ENCODE measurements at places on chromosomes 11 and 22.

DNA sequence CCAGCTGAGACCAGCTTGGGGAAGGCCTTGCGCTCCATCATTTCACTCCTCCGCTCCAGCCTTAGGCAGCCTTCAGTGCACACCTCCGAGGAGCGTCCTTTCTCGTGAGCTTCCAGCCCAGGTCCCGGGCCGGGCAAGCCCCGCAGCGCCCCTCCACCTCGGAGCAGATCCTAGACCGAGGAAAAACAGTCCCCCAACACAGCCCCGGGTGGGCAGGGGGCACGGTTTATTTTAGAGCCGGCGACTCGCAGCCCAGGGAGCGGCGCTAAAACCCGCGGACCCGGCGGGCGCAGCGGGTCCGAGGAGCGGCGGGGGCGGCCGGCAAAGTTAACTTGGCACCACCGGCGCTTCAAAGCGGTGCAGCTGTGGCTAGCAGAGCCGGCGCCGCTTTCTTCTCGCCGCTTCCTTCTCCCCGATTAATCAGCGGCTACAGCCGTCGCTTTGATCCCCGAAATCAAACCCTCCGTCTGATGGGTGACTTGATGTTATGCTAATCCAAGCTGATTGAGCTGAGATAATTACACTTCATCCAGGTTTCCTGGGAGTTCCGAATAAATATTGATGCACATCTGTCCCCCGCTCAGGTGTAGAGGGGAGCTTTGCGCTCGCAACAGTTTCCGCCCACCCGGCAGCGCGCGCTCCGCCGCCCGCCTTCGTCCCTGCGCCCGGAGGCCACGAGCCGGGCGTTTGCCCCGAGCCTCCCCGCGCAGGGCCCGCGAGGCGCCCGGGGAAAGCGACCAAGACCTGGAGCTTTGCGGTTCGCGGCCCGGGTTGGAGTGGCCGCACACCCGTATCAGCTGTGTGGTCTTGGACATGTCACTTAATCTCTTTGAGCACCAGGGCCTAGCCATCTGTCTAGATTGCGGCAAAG lies 192.7 kb downstream of the BUD13 start:
- DNase-seq: no peak

- peak; percentile 56 for DNase-seq
These were observed 2.9 kb upstream of the TUBGCP6 start for GRCh38 chr22:50247748-50248147.

DNA sequence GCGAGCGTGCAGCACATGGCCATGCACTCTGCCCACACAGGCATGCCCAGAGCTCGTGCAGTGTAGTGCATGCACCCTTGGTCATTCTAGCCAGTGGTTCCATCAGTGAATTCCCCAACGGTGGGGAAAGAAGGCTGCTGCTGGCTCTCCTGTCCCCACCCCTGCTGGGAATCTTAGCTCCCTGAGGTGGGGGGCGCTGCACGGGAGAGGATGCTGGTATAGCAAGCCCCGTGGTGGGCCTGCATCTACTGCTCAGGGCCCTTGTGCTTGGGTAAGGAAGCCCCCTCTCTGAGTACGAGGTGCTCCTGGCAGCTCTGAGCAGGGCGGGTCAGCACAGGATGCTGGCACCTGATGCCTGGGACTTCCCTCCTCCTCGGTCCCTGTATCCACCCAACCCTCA lies 18.5 kb upstream of the BAIAP2L2 start:
- DNase-seq: no peak

GRCh38 chr11:75481922-75482606 lies 43.7 kb downstream of the GDPD5 start:
- DNase-seq: no peak

GRCh38 chr22:42432020-42432596 lies at the start of gene NFAM1:
NFAM1 (minus strand) TSS chr22:42432403; CDS start chr22:42432357, 46 bp downstream.
- no peak for DNase-seq

- DNase-seq: no peak
These were observed 175.9 kb downstream of the NTM start for GRCh38 chr11:131546218-131546895.

- no peak for DNase-seq
These were observed 30.5 kb upstream of the P4HA3 start for GRCh38 chr11:74341921-74342320.

GRCh38 chr11:12212821-12213185 lies 102.4 kb downstream of the MICAL2 start:
- DNase-seq: no peak

GRCh38 chr11:24234822-24235508 lies 261.9 kb upstream of the LUZP2 start:
- no peak for DNase-seq

- DNase-seq: no peak
These were observed 69.3 kb upstream of the WNT7B start for GRCh38 chr22:46046299-46046685.

GRCh38 chr11:130415731-130416529 lies 12.5 kb downstream of the ADAMTS8 start:
- DNase-seq: no peak

DNA sequence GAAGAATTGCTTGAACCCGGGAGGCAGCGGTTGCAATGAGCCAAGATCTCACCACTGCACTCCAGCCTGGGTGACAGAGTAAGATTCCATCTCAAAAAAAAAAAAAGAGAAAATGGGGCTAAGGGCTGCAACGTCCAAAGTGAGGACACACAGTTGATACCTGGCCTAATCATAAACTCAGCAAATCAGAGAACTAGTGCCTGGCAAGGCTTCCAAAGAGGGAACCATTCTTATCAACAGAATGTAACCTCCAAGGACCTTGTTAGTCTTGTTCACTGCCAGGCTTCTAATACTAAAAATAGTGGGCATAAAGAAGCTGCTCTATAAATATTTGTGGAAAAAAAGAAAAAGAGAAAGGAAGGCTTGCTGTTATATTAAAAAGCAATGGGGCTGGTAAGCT lies 42.3 kb downstream of the FAM168A start:
- DNase-seq: no peak

- DNase-seq: no peak
These were observed 89.3 kb downstream of the ARHGAP42 start for GRCh38 chr11:100776212-100776896.
